ENCODE measurements at places on chromosomes 7 and 10.

DNA sequence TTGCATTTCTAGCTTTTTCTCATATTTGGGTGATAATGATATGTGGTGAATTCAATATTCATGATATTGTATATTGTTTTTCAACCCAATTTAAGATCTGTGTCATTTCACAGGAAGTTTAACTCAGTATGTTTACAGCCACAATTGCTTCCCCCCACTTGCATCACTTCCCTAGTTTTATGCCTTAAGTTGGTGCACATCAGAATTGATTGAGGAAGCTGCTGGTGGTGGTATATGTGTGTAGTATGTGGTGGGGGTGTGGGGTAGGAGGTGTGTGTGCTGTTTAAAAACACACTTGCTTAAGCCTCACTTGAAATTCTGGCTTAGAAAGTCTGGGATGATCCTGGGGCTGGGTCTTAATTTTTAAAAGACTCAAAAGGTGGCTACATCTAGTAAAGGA, 245.1 kb upstream of the AOAH start:
- peak; percentile 42 for DNase-seq

- no peak for DNase-seq
These were observed 78.3 kb upstream of the LRRC17 start for GRCh38 chr7:102834466-102834865.

GRCh38 chr10:129075508-129075907, 391.5 kb upstream of the MGMT start:
- no peak for DNase-seq

- DNase-seq, result no peak
These were observed 139.0 kb downstream of the MGMT start for GRCh38 chr10:129605986-129606518.

GRCh38 chr7:16268821-16269768, 152.2 kb downstream of the CRPPA start:
- DNase-seq, result no peak

GRCh38 chr10:90321132-90321816, 536.6 kb downstream of the HTR7 start:
- DNase-seq, result no peak

DNA sequence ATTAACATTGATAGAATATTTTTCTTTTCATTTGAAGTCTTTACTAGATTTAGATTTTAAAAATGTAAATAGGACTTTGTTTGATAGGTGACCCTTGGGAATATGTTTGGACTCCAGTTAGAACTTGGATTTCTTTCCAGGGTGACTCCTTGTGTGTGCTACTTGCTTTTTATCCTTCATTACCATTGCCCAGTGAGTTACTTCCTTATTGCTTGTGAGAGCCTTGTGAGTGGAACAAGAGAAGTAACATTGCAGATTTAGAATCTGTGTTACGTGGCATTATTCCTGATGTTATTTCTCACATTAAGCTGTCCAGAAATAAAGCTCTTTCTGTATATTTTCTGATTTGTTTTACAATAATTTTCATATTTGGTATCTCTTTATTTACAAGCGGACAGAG, 128.0 kb upstream of the LRGUK start:
- DNase-seq, result no peak

DNA sequence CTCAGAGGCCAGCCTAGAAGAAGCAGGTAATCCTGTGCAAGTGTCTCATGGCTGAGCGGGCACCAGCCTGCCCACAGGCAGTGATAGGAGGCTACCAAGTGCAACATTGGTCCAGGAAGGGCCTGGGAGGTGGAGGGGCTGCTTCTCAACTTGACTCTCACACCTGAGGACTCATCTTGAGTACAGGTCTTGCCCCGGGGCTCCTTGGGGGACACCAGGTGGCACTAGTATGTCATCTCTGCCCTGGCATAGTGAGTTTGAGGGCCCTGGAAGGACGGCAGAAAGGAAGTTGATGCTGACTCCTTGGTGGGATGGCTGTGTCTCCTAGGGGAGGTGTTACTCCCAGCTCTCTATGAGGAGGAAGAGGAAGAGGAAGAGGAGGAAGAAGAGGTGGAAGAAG, 2.3 kb downstream of the CCDC136 start:
- DNase-seq, result no peak

GRCh38 chr10:6108631-6109443, 20.0 kb downstream of the RBM17 start:
- peak; percentile 33 for DNase-seq

DNA sequence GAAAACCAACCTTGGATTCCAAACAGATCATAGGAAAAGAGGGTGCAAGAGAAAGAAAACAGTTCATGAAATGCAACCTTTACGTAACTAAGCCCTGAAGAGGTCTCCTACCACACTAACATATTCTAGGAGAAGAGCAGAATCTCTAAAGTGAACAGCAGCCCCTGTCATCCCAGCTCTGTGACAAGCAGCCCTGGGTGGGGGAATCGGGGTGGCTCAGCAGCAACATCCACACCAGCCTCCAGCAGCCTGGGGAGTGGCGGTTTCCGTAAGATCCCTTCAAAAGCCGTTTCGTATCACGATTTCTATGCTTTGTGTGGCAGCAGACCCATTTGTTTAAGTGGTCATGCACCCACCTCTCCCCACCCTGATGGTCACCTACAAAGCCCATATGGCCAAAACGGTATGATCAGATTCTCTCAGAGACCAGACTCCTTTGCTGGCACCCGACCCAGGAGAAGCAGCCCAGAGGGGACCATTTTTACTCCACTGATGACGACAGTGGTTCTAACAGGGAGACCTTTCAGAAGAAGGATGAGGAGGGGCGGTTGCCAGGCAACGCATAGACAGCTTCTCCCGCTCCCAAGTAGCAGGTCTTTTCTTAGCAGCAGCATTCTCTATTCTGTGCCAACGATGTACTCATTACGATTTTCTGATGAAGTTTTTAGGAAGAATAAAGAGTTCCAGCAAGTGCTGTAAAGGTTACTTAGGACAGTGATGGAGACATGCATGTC, 300.6 kb downstream of the DNAJB6 start:
- no peak for DNase-seq

DNA sequence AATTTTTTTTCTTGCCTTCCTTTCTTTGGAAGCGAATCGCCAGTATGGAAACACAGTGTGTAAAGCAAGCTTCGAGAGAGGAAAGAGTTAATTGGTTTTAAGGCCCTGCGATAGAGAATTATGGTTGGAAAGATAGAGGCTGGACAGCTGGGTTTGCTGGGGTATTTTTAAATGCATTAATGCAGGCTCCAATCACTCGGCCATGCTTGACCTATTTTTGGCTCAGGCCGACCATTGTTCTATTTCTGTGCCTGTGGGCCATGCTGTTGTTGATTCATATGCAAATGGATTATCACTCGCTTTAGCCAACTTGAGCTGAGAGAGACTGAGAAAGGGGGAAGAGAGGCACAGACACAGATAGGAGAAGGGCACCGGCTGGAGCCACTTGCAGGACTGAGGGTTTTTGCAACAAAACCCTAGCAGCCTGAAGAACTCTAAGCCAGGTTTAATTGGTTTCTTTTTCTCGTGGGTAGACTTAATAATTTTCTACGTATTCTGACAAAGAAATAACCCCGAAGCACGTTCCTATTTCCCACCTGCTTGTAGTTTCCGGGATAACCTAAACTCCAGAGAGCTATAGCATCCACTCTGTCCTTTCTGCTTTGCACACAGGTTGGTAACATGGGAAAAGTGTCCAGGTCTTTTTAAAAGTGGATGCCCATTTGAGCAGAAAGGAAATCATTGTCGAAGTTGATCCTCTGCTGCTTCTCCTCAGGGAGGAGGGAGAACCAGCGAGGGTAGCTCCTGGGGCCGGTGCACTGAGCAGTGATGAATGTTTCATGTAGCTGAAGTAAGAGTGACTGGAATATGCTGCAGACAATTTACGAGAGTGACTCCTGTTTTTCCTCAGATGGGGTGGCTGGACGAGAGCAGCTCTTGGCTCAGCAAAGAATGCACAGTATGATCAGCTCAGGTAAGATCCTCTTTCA, at the start of gene HDAC9:
Gene HDAC9, plus strand, starts transcription at position 338 of the 929 bp plus-strand sequence. Its CDS starts 554 bp downstream, at position 892.
- DNase-seq, result peak; percentile 31

- DNase-seq, result no peak
These were observed 156.5 kb upstream of the HDAC9 start for GRCh38 chr7:18338910-18339523.

Data from CD4-positive, alpha-beta T cell treated with Interleukin-15 for 1 hour (primary cell).